ENCODE measurements at places on chromosomes 7 and 10.

GRCh38 chr10:78516236-78516635 lies 482.6 kb downstream of the RPS24 start:
- no peak for DNase-seq

DNA sequence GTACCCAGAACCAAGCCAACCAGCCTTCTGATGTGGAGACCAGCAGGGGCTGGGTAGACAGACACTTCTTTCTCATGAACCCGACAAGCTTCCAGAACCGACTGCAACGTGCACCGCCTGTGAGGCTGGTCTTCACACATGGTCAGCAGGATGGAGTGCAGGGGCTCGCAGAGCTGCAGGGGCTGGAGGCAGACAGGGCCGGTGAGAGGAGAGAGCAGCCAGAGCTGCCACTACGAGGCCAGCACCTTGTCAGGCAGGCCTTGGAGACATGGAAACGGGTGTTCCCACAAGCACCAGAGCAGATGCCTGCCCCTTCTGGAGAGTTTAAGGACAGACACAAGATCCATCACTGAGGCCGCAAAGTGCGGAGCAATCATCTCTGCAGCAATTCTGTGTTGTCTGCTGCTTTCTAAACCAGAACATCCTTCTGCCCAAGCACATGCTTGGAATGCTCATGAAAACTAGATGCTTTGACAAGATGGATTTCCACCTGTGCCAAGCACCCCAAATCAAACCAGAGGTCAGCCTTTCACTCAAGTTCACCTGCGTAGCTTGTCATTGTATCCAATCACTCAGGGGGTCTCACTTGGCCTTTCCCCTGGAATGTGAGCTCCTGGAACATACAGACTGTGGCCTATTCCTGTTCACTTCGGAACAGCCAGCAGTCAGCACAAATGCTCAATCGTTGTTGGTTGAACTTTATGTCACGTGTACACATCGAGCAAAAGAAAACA lies 32.2 kb downstream of the FRMPD2 start:
- DNase-seq: no peak

GRCh38 chr10:129048513-129048912 lies 418.5 kb upstream of the MGMT start:
- no peak for DNase-seq

- DNase-seq: no peak
Measured at GRCh38 chr7:3722396-3722922, 421.4 kb downstream of the SDK1 start.

GRCh38 chr7:23981758-23982157 lies 271.7 kb downstream of the STK31 start:
- DNase-seq: no peak

DNA sequence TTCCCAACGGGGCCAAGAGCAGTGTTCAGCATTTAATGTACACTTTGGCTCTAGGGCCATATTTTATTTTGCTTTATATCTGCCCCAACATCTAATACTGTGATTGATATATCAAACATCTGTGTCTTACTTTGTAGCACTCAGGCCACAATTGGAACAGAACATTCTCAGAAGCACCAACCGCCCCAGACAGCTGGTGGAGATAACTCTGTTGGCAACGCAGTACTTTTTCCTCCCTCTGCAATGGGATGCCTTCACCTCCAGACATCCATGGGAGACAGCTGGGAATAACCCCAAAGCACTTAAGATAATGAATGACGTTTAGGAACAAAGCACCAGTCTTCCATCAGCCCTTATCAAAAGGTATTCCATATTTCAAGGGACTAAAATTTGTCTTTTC lies 57.4 kb downstream of the PIP4K2A start:
- DNase-seq: no peak

DNA sequence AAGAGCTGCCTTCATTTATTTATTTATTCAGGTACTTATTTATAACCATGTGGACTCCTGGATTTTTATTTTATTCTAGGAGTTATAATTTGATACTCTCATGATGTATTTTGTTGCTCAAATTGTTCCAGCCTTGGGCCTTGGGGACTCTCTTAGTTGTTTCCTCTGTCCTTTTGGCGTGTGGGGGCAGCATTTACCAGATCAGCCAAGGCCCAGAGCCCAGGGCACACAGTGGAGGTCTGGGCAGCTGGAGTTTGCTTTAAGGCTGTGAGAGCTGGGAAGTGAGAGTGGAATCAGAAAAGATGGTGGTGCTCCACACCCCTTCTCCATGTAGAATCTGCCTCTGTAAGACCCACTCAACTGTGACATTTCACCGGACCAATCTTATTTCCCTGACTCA lies 398.9 kb downstream of the RPS24 start:
- DNase-seq: no peak

GRCh38 chr10:92747600-92747999 lies 57.8 kb downstream of the HHEX start:
- no peak for DNase-seq

- DNase-seq: no peak
Measured at GRCh38 chr7:40551685-40552576, 417.1 kb downstream of the SUGCT start.

GRCh38 chr10:89221919-89222318 lies 14.8 kb upstream of the CH25H start:
- no peak for DNase-seq

DNA sequence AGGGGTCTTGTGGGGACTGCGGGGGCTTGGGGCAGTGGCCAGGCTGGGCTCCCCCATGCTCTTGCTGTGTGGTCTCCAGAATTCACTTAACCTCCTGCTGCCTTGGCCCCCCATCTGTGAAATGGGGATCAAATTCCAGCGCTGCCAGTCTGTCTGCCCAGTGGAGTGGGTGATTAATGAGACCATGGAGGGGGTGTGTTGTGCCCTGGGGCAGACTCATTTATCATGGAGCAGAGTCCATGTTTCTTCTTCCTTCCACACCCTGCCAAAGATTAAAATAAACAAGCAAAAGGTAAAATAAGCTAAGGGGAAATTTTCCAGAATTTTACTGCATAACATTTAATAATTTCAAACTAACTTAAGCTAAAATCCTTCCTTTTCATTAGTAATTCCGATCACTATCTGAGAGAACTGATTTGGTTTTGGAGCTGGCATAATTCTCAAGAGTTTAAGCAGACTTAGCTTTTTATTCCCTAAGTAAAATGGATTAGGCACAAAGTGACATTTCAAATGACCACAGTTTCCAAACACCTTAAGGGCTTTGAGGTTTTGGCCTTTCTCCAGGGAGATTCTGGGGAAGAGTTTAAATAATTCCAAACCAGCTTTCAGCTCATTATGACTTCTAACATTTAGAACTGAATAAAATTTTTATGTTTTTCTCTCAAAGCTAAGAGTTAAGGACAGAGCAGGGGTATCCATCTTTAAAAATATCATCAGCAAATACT lies 211.9 kb downstream of the CXCL12 start:
- DNase-seq: no peak

GRCh38 chr10:82150123-82150900 lies 275.3 kb downstream of the NRG3 start:
- DNase-seq: no peak

DNA sequence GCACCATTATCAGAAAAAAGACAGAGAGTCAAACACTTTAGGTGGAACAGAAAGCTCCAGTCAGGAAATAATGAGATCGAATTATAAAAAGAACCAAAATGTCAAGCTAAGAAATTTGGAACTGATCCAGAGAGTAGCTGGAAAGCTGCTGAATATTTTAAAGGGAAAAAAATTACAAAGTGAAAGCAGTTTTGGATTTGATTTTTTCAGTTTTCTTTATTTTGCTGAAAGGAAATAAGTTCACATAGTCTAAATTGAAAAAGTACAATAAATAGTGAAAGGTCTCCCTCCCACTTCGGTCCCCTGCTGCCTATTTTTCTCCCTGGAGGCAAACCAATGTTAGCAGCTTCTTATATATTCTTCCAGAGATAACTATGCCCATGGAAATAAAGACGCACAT lies 11.3 kb upstream of the TOMM7 start:
- no peak for DNase-seq

GRCh38 chr7:87850836-87851593 lies 25.1 kb downstream of the SLC25A40 start:
- DNase-seq: no peak

DNA sequence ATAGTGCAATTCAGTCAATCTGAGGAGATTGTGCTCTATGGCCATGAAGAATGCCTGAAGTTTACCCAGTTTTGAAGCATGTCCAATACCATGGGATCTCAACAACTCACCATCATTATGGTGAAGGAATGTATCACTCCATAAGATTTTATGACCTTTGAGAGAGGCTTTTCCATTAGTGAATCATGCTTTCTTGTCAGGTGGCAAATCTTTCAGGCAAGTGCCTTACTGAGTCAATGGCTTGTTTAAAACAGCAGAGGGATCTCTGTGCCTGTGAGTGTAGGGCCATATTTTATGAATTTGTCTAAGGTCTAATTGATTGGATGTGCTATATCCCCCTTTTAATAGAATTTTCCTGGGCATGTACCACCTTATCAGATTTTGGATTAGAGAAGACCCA lies 131.5 kb downstream of the CCDC7 start:
- no peak for DNase-seq

DNA sequence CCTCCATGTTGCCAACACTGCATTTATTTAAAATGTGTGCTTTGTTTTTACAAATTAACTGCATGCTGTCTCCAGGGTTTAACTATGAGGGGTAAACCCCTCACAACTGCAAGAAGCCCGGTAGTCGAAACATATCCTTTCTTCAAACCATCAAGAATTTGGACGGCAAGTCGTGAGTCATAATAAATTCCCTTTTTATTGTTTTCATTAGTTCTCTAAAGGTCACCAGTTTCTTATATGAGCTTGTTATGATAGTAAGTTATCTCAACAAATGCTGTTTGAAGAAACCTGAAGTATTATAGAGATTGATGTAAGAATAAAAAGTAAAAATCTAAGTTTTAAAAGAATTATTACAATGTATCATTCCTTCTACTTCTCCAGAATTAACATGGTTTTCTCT lies 12.2 kb upstream of the FIGNL1 start:
- DNase-seq: no peak

DNA sequence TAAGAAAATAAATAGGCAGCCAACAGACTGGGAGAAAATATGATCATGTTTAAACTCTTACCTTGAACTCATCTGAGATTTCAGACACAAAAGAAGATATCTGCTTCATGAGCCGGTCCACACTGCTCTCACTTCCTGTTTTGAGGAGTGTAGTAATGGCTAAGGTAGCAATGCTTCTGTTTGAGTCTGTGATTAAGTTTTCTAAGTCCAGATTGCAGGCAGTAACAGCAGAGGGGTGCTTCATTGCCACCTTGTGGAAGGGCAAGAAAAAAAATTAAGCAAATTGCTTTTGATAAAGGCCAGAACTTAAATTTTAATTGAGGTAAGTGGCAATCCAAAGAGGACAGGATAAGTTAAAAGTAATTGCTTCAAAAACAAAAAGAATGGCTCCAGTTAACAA lies 69.1 kb downstream of the MEST start:
- DNase-seq: no peak

DNA sequence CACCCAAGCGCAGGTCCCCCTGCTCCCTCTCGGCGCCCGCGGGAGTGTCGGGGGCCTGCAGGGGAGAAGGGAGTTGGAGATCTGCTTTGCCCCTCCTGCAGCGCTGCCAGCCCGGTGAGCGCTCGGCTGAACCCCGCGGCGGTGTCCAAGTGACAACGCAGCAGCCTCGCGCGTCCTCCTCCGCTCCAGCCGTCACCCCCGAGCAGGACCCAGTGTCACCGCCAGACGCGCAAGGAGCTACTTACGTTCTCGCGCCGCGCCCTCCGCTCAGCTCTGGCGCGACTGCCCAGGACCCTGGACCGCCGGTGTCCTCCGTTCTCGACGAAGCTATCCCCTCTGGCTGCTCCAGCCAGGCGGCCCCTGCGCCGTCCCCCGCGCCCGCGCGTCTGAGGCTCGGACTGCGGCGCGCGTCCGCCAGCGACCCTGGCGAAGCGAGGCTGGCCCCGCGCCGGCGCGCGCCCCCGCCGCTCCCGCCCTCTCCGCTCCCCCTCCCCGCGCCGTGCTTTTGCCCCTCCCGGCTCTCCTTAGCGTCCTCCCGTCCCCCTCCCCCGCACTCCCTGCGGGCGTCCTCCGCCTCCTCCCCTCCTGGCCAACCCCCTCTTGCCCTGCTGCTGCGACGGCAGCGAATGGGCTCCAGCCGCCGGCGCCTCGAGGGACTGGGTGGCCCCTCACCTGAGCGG lies at the start of gene NRCAM:
Gene NRCAM (minus strand): TSS at position 439 of the 680 bp plus-strand sequence. CDS start 216,372 bp downstream, outside the sequence.
- no peak for DNase-seq

GRCh38 chr7:2114926-2115759 lies 117.6 kb downstream of the MAD1L1 start:
- no peak for DNase-seq

DNA sequence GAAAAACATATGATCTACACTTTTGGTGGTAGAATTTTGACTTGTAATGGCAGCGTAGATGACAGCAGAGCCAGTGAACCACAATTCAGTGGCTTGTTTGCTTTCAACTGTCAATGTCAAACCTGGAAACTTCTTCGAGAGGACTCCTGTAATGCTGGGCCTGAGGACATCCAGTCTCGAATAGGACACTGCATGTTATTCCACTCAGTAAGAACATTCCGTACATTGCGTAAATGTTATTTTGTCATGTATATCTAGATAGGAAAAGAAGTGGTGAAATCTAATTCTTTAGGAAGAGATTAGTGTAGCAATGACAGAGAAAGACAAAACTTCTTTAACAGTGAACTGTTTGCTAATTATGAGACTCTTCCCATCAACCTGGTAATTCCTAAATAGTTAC lies 112.9 kb downstream of the PODXL start:
- DNase-seq: no peak

GRCh38 chr7:94195201-94195600 lies 191.0 kb upstream of the BET1 start:
- no peak for DNase-seq

DNA sequence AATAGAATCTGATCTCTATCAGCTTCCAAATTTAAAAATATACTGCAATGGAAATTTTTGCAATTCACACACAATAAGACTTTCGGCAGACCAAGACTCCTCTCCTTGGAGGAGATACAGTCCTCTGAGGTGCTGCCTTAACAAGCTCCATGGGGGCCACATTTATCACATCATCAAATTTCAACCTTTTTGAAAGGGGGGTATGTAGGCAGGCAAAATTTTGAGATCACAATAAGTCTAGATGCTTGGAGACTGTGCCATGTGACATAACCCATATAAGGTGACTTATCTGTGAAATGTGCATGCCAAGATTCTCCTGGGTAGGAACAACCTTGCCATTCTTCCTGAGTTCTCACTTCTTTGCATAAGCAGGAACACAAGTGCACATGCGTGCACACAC lies at the start of gene OR2A12:
Gene OR2A12 (plus strand): TSS at position 301 of the 400 bp plus-strand sequence. CDS start 8,830 bp downstream, outside the sequence.
- no peak for DNase-seq

- DNase-seq: no peak
Measured at GRCh38 chr10:92241158-92241500, 49.7 kb downstream of the CPEB3 start.

DNA sequence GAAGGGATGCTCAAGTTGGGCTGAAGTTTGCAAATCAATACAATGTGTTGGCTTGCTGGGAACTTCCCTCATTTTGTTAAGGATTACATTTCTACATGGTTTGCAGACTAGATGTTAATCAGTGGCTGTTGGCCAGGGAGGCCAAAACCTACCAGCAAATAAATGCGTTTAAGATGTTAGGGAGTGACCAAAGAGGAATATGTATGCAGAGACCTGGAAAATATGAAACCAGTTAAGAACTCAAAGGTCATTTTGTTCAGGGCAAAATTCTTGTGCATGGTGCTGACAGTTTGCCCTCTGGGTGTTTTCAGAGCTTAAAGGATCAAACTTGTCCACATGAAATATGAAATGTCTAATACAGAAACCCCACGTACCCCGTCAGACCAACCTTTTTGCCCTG lies 30.3 kb downstream of the GATA3 start:
- no peak for DNase-seq

- DNase-seq: no peak
Measured at GRCh38 chr7:91759205-91759863, 121.2 kb downstream of the MTERF1 start.
